Naive thymus-derived CD4-positive, alpha-beta T cell (primary cell): ENCODE measurements at places on chromosomes 16 and 17.

GRCh38 chr16:83913245-83913633, 14.3 kb downstream of the MLYCD start:
- no peak for DNase-seq

DNA sequence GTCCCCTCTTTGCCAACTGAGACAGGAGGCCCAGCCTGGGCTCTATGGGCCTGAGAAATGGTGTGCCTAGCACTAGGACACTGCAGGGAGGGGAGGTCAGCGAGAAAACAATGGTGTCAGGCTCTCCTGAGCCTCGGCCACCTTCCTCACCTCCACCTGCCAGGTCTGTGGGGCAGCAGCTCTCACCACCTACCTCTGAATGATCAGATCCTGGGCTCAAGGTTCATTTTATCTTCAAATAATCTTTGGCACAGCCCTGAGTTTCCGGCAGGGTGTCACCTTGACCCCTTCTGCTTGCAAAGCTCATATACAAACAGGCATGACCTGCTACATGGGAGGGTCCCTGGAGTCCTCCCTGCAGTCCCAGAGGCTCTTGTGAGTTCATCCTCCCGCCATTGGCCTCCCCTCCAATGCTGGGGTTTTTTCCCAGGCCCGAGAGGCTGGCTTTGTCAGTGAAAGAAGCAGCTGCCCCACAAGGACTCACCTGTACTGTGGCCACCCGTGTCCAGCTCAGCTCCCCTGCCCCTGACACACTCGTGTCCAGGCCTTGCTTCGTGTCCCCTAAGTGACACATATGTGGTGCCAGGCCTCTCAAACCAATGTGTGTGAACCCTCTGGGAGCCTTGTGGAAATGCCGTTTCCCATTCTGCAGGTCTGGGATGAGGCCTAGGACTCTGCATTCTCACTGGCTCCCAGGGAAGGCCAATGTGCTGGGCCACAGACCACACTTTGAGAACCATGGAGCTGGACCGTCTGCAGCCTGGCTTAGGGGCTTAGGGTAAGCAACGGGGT, 176.8 kb upstream of the CIBAR2 start:
- DNase-seq = no peak

DNA sequence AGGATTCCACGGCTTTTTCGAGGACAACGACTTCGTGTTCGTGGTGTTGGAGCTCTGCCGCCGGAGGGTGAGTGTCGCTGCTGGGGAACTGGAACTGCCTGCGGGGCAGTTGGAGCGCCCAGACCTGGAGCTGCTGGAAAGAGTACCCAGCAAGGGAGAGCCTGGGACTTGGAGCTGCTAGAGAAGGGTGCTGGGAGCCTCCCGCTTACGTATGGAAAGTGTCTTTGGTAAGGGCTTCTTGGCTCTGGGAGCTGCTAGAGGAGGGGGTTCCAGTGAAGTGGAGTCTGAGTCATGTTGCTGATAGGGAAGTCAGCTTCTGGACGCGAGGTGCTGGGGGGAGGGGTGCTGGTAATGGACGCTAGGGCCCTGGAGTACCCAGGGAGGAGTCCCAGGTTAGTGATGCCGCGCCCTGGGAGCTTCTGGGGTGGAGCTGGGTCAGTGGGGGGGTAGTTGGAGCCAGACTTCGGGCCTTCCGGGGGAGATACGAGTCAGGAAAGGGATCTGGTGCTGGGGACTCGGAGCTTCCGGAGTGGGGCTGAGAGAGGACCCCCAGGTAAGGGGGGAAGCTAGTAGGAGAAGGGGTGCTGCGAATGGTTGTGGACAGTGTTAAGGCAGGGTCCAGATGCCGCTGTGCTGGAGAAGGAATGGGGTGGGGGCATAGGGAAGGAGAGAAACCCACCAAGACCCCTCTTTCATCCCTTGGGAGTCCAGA, 741 bp downstream of the PLK1 start:
- DNase-seq = no peak

DNA sequence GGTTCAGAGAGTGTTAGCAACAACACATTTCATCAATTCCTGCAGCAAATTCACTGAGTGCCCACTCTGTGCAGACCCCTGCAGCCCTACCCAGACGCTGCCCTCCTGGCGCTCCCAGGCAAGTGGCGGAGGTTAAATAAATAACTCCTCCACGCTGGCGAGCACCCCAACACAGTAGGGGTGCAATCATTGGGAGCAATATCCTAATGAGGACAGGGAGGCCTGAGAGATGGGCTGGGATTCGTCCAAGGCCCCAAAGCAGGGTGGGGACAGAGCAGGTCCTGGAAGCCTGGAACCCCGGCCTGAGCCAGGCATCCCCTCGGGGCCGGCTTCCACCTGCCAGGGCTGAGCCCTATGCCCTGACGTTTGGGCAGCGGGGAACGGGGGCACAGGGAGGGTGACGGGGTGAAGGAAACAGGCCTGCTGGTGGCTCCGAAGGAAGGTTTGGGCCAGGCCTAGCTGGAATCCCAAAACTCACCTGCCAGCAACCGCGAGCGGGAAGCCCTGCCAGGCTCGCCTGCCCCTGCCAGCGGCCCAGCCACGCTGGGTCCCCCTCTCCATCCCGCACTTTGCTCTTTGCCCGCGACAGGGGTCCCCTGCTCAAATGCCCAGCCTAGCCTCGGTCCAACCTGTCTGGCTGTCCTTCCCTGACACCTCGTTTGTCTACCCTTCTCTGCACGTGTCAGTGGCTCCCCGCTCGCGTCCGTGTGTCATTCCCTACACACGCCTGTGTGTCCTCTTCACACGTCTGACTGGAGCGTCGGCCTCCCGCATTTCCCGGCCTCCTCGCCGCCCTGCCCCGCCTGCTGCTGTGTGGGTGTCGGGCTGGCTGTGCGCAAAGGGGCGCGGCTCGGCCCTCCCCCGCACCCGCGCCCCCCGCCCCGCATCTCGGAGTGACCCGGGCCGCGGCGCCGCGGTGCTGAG, 721 bp upstream of the BEAN1 start:
- no peak for DNase-seq

DNA sequence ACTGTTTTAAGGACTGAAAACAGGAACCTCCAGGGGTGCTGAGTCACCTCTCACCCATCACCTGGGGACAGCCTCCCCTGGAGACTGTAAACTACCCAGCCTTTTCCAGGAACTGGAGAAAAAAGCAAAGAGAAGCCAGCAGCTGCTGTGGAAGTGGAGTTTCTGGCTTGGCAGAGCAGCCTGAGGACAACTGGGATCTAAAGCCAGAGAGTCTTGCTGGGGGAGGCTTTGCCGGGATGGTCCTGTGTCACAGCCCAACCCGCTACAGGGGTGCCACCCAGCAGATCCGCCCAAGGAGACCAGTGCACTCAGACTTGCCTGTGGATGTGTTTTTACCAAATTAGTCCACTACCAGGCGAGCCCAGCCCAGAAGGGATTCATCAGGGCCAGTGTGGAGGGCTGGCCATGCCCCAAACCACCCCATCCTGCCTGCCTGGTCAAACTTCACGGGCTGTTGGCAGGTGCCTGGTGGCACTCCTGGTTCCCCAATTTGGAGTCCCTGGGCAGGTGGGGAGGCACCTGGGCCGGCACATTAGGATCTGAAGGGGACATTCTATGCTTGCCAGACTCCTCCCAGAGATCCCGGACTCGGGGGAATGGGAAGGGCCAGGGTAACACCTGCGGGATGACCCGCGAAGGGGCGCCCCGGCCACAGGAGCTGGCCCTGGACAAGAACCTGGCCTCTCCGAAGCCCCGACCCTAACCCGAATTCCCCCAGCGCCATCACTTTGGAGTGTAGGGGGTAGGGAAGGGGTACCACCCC, 771 bp downstream of the MSRB1 start:
- DNase-seq = no peak

DNA sequence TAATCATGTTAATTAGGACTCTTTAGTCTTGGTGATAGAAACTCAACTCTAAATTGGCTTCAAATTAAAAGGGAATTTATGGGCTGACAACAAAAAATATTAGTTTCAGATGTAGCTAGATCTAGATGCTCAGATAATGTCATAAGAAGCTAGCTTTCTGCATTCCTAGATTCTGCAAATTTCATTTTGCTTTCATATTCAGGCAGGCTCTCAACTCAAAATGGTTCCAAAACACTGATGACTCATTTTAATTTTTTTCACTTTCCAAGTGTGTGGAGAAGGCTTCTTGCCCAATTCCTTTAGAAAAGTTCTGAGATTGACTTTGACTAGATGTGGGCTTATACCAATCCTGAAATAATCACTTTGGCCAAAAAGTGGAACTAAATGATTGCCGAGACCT, 236.7 kb upstream of the GOT2 start:
- DNase-seq = no peak

DNA sequence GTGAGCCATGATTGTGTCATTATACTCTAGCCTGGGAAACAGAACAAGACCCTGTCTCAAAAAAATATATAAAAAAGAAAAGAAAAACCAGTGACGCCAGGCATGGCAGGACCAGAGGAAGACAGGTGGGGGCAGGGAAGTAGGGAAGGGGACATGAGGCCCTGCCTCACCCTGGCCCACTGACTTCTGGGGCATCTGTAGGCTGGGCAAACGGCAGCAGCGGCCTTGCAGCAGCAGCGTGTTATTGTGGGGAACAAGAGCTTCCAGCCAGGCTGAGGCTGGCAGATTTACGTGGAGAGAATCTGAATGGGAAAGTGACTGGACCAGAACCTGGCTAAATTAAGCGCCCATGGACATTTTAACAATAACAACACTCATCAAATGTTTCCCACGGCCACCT, 19.4 kb downstream of the CMTM4 start:
- DNase-seq = no peak

DNA sequence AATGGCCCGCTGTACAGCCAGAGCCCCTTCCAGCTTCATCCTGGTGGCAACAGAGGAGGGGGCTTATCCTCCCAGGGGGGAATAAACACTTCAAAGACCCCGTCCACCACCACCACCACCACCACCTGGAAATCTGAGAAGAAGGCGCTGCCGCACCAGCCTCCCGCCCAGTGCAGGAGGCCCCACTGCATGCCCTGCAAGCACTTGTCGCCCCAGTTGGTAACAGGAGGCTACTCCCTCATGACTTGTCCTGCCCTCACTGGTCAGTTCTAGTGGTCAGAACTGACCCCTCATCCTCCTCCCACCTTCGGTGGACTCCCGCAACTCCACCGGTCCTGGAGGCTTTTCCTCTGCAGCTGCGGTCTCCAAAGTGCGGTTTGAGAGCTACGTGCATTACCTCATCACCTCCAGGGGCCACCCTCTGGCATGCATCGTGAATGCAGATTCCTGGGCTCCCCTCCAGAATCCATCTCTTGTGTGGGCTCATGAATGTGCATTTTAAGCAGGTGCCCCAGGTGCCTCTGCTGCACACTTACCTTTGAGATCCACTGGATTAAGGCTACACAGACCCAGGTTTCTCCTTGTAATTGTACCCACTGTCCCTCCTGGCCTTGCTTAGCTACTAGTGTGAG, 71.8 kb downstream of the SRCIN1 start:
- DNase-seq = no peak

GRCh38 chr17:36885771-36886377, 51.4 kb upstream of the LHX1 start:
- DNase-seq = no peak

DNA sequence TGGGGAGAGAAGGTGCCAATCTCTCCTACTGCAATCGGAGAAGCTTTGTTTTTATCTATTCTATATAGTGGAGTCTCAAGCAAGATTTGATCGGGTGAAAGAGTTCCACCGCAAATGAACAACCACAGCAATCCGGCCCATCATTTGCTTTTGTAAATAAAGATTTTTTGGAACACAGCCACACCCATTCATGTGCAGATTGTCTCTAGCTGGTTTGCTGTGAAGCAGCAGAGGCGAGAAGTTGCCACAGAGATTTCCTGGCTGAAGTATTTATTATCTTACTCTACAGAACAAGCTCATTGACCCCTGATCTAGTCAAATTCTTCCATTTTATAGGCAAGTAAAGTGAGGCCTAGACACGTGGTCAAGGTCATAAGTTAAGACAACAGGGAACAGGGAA, 195.5 kb upstream of the TNRC6C start:
- DNase-seq = no peak

DNA sequence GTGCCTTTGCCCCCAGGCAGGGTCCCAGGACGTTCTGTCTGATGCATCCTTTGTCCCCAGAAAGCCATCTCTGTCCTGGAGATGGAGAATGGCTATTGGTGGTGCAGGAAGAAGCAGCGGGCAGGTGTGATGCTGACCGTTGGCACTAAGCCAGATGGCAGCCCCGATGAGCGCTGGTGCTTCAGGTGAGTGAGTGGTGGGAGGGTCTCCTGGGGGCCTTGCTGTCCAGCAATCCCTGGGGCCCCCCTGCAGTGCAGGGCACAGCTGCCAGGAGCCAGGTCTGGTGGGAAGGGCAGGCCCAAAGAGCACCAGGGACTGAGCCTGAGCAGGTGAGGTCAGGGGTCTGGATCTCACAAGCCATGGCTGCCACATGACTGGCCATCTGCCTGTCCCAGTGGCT, 18.1 kb downstream of the TRPV2 start:
- no peak for DNase-seq

DNA sequence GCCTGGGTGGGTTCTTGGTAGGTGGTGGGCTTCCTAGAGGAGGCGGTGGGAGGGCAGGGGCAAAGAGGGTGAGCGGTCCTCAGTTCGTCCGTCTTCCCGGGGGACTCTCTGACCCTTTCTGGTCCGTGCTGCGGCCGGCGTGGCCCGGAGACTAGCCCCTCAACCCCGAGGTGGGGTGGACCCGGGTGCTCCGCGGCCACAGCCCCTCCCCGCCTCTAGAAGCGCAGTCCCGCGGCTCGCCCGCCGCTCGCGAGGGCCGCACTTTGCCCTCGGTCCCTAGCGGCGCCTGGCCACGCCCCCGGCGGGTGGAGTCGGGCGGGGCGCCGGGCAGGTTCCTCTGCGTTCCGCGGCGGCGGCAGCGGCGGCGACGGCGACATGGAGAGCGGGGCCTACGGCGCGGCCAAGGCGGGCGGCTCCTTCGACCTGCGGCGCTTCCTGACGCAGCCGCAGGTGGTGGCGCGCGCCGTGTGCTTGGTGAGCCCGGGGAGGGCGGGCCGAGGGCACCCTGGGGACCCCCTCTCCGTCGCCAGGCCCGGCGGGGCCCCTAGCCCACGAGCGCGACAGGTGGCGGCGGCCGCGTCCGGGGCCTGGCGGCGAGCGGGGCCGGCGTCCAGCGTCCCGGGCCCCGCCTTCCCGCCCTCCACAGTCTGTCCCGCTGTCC, at the start of gene SYNGR2:
SYNGR2 (plus strand) TSS at position 340 of the 661 bp plus-strand sequence; CDS start at position 376, 36 bp downstream.
- peak; percentile 86 for DNase-seq

GRCh38 chr17:48609033-48609432, 1.8 kb downstream of the HOXB7 start:
- DNase-seq = no peak
